ENCODE measurements at places on chromosomes 2 and 18.

- no peak for DNase-seq
These were observed 2.1 kb downstream of the PUM2 start for GRCh38 chr2:20348542-20348941.

- DNase-seq, result no peak
These were observed 517.2 kb downstream of the NR4A2 start for GRCh38 chr2:155815275-155815674.

DNA sequence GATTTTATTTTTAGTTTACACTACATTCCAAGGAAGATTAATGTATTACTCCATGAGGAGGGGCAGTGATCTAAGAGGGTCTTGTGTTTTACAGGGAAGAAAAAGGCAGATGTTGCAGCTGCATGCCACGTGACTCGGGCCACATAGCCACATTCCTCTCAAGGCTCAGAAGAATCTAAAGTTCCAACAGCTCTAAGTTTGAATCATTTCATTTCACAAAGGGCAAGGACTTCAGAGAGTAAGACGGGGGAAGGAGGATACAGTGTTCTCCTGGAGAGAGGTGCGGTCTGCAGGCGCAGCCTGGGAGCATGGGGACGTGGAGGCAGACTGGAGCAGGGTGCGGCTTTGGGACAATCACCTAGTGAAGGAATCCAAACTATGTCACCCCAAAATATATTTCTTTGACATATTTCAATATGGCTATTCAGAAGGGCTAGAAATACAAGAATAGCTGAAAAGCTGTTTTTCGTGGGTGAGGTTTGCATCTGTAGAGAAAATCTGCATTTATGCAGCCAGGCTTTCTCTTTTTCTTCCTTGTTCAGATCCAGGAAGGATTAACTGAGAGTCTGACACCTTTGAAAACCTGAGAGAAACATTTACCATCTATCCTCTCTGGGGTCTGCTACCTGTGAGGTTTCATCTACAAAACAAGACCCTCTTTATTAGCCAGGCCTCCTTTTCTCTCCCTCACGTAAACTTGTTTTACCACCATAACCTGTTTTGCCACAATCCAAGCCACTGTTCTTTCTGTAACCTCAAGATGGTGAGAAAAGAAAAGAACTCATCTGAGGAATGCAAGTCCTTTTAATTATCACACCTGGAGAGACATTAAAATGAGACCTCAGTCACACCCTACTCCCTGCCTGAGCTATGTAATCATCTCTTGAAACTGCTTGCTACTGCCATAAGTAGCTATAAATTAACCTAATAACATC is 165.1 kb upstream of the NDUFV2 start:
- no peak for DNase-seq

DNA sequence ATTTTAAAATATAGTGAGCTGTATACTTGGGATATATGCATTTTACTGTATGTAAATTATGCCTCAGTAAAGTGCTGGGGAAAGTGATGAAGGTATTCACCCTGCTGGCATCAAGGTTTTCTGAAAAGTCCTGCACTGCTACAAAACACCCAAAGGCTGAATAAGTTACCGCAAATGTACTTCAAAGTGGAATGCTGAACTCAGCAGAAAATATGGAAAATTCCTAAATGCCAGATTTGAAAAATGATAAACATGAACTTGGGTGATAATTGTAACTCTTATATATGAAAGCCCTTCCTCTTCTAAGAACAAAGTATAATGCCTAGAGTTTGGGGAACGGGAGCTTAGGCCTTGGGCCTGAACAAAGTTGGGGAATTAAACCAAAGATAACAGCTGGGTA is 133.0 kb downstream of the GALNT1 start:
- DNase-seq, result no peak

- peak; percentile 13 for DNase-seq
These were observed 674 bp upstream of the ERBB4 start for GRCh38 chr2:212539072-212539880.

GRCh38 chr2:198374375-198375082 is 570.1 kb downstream of the PLCL1 start:
- DNase-seq, result peak; percentile 65

DNA sequence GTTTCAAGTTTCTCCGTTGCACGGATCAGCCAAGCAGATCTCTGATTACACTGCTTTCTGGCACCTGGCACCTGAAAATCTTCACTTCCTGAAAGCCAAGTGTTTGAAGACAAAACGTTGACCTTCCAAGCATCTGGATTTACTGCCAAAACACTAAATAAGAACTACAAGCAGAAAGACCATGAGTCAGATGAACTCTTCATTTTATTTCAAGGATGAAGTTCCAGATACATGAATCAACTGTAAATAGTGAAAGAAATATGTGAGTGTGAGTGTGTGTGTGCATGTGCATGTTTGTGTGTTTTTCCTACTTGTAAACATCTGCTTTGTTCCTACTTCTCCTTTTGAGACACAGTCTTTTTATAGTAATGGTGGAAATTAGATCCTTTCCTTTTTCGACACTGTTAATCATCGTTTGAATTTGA is 60.0 kb upstream of the DTNA start:
- peak; percentile 38 for DNase-seq
